LoVo (cell line): ENCODE measurements at places on chromosomes 11 and 22.

DNA sequence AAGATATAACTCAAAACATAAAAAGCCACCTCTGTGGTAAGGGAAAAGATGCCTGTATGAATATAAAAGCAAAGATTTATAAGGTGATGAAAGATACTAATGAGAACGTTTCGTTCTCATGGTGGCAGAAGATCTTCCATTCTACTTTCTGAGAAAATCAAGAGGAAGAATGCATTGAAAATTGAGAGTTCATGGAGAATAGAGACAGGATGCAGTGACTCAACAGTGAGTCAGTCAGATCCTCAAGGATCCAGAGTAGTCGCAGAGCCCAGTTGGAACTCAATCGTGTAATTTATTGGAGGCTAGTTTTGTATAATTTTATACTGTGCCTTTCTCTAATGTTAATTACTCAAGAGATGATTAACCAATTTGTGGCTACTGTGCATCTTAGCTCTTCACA lies 73.3 kb downstream of the ENTHD1 start:
- DNase-seq, result peak; percentile 11

DNA sequence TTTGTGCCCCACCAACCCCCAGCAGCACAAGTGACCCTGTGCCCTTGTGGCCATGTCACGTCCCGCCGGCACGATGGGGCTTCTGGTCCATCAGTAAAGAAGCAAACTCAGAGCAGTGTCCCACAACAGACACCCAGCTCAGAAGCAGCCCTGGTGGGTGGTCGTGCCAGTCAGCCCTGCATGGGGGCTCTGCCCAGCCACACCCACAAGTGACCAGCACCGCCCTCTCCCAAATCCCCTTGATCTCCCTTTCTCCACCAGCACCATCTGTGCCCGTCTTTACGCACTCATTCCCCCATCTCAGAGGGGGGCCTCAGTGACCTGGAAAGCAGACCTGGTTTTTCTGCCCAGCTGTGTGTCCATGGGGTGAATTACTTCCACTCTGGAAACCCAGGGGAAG lies 149.1 kb downstream of the DSCAML1 start:
- no peak for DNase-seq

DNA sequence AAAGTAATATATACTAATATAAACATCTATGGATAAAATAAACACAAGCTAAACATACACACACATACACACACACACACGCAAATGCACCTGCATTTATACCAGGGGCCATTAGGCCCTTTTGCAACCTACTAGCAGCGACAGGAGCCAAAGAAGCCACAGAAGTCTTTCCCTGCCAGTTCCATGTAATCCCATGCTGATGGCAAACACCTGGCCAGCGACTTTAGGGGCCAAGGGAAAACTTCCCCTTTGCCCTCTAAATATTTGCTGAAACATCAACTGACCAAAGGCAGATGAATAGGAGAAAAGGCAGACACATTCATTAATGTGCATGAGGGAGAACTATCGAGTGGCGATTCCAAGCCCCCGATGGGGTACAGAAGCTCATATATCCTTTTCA lies 14.8 kb upstream of the P2RY2 start:
- DNase-seq, result no peak

DNA sequence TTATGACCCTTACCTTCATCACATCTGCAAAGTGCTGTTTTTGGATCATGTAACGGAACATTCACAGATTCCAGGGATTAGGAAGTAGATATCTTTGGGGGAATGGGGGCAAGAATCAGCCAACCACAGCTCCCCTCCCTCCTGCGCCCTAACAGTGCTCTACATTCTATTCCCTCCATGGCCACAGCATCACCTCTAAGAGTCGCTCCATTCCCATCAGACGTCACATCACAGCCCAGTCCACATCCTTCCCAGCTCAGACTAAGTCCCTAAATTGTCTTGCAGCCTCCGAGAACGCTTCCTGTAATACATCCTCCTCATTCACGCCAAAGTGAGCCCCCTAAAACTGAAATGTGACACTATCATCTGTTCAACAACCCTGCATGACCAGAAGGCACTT lies 5.9 kb downstream of the SCGB1D1 start:
- no peak for DNase-seq

DNA sequence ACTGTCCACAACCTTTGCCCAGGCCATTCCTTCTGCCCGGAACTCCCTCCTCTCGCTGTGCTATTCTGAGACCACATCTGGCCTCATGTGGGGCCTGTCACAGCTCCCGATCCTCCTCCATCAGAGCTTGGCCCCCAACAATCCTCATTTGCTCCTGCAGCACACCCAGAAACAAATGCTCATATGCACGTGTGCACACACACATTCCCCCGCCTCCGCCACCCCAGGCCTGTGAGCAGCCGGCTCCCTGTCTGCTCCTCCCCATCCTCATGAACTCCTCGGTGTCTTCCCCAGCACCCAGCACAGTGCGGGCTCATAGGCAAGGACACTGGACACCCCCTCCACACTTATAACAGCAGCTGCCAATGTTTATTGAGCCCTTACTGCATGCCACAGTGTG lies 29.7 kb upstream of the PICK1 start:
- DNase-seq, result no peak

DNA sequence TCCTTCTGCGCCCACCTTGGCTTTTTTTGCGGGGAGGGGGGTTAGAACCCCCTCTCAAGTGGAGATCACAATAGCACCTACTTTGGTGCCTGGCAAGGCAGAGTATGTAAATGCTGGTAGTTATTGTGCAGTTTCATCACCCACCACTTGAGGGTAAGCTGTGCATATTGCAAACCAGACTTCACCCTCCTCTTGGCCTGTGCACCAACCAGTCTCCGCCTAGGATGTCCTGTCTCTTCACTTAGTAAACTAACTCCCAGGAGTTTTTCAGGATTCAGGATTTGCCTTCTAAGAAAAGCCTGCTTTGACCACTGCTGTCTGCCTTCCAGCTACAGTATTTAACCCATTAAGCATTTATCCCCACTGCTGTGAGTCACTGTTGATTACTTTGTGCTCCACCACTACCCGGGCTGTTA lies 2.0 kb upstream of the UBXN1 start:
- peak; percentile 64 for DNase-seq

GRCh38 chr22:44316393-44317122 lies 3.8 kb upstream of the SHISAL1 start:
- no peak for DNase-seq

DNA sequence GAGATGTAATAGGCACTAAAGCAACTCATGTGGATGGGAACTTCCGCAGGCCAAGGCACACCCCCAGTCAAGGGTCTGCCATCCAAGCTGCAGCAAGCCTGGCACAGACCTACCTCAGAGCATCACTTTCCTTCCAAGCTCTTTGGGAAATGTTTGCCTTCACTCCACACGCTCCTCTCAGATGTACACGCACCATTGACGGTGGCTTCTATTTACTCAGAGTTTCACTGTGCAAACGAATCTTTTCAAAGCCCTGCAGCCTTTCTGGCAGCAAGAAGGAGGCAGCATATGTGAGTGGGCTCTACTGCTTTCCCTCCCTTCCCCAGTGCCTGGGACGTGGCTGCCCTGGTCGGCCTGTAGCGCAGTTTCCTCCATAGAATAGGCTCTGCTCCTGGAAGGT lies 60.9 kb upstream of the USP47 start:
- no peak for DNase-seq

GRCh38 chr11:10970926-10971325 lies 113.1 kb upstream of the ZBED5 start:
- no peak for DNase-seq

GRCh38 chr11:126334659-126335462 lies 20.6 kb upstream of the ST3GAL4 start:
- no peak for DNase-seq

GRCh38 chr22:41909310-41910049 lies 5.4 kb downstream of the SHISA8 start:
- DNase-seq, result no peak
